CD4-positive, alpha-beta T cell treated with Interleukin-4 for 4 hours (primary cell): ENCODE measurements at places on chromosomes 3 and 15.

DNA sequence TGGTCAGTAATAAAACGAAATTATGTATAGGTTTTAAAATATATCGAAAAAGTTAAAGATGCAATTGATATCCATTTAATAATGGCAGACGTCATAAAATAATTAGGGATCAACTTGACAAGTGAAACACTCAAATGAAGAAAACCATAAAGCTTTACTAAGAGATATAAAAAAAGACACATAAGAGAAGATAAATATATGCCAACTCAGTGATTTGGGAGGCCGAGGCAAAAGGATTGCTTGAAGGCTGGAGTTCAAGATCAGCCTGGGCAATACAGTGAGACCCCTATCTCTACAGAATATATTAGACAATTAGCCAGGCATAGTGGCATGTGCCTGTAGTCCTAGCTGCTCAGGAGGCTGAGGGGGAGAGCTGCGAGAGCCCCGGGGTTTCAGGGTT, 190.5 kb downstream of the SV2B start:
- no peak for DNase-seq

GRCh38 chr15:41886741-41887140, 7.1 kb downstream of the SPTBN5 start:
- DNase-seq: no peak

GRCh38 chr3:30268288-30268687, 338.1 kb upstream of the TGFBR2 start:
- no peak for DNase-seq

DNA sequence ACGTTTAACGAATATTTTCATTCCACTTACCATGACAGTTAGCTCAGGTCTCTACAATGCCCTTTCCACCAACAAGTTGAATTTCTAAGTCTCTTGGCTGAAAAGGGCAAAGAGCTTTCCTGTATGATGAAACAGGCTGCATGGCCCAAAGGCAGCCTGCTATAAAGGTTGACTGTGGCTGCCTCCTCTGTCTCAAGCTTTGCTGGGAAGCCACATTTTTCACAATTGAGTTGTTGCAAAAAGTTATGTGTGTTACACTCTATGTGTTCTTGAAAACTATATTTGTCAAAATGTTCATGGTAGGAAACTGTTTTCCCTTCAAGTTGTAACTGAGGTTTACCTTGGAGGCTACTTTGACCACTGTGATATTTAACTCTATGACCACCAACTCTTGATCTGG, 49.5 kb downstream of the DZIP1L start:
- no peak for DNase-seq

DNA sequence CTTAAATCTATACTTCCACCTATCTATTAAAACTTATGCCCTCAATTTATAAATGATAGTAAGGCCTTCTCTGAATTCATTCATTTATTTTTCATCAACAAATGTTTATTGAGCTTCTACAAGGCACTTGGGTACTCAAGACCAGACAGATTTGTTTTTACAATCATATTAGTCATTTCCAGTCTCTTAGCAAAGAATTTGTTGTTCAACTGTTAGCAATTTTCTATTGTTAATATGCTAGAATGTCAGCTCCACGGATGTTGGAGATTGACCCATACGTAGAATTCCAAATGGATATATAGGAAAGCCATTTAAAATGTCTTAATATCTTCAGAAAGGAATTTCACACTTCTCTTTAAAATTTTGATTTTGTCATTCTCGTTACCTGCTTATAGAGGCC, 36.7 kb downstream of the ZBTB38 start:
- DNase-seq: no peak

DNA sequence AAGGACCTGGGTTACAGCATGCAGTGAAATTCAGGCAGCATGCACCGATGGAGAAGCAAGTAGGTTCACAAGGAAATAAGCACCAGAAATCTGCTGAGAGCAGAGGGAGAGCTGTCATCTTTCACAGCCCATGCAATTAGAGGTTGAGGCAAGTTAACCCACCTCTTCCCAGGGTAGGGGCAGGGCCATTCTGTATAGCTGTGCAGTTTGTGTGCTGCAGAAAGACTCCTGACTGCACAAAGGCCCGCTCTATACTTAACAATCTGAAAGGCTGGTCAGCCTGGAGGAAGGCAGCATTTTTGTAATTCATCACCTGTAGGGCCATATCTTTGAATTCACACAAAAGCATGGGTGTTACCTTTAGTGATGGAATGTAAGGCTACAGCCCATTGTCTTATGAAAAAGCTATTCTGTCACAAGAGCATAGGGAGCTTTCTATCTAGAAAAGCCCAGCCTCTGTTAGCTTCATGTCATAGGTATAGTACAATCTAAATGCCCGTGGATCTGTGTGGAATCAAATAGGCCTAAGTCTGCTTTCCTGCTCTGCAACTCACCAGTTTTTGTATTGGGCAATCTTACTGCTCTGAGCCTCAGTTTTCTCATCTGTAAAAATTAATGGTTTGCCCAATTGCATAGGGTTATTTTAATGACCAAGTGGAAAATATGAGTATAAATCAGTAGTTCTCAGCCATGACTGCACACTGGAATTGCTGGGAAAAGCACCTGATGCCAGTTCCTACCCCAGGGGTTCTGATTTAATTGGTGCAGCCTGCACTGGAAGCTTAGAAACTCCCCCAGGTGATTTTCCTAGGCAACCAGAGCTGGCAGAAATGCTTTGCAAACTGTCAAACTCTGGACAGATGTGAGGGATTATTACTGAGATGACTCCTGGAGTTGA, 65.2 kb downstream of the ATP13A5 start:
- DNase-seq: no peak
